ENCODE measurements at places on chromosomes 6 and 20. TPM values are rescaled to one million over a fixed set of nuclear protein-coding genes. Genes with fewer than 3 reads are reported as not detected.

TCF21 gene
- 0.09 TPM for total RNA-seq

SAMHD1 gene
- total RNA-seq = 9.2 TPM

PNLDC1 gene
- total RNA-seq = 0.10 TPM

FOXA2 gene
- total RNA-seq = 19.1 TPM

RNGTT gene
- total RNA-seq = 8.1 TPM

Data from A549 treated with Mapracorat at 1 μM for 4 hours (cell line).